ENCODE measurements at places on chromosomes 6 and 20.

DNA sequence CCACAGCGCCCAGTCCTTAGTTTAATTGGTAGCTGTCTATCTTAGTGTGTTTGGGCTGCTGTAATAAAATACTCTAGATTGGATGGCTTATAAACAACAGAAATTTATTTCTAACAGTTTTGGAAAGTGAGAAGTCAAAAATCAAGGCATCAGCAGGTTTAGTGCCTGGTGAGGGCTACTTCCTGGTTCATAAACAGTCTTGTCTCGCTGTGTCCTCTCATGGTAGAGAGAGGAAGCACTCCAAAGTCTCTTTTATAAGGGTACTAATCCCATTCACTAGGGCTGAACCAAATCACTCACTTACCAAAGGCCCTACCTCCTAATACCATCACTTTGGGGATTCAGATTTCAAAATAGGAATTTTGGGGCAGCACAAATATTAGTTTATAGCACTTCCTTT, 336.9 kb upstream of the RSPO3 start:
- no peak for DNase-seq

GRCh38 chr6:29984992-29985391, 42.7 kb downstream of the HLA-A start:
- no peak for DNase-seq

- DNase-seq: no peak
Measured at GRCh38 chr6:73985891-73986290, 289.9 kb downstream of the CD109 start.

DNA sequence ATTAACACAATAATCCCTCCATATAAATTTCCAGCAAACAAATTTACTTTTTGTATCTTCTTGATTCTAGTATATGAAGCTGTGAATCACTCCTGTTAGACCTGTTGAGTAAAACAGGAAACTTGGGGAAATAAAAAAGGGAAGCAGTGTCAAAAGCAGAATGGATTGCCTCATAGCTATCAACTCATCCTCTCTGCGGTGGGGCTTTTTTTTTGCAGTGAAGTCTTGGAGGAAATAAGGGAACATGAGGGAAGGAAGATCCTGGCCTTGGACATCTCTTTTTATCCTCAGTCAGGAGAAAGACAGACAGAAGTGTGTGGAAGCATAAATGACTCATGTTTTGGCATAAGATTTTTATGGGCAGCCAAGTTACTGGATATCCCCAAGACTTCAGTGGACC, 332.5 kb downstream of the TFAP2A start:
- no peak for DNase-seq

GRCh38 chr6:109121411-109121810, 26.1 kb downstream of the CEP57L1 start:
- no peak for DNase-seq

- DNase-seq: no peak
Measured at GRCh38 chr6:93453956-93454355, 34.6 kb upstream of the EPHA7 start.
